Thoracic aorta (tissue), 2 donors: ENCODE measurements at places on chromosomes 2 and 18.

- DNase-seq, result no peak
- H3K4me3 ChIP-seq, result no peak overlapping the region
- no peaks in the 10 kb centered on the region for H3K27me3 ChIP-seq
Measured at GRCh38 chr2:76491503-76491902, 780.8 kb upstream of the GCFC2 start.

GRCh38 chr2:177476897-177477296, 84.3 kb downstream of the AGPS start:
- no peak overlapping the region for H3K27ac ChIP-seq
- DNase-seq, result no peak
- H3K36me3 ChIP-seq, result no peaks in the 10 kb centered on the region
- H3K4me1 ChIP-seq, result peaks cover 8% of the 10 kb centered on the region

- no peak for DNase-seq
- H3K4me1 ChIP-seq, result no peaks in the 10 kb centered on the region
- H3K27ac ChIP-seq, result no peak overlapping the region
- H3K36me3 ChIP-seq, result no peaks in the 10 kb centered on the region
Measured at GRCh38 chr18:7234091-7234490, 3.2 kb downstream of the LRRC30 start.

DNA sequence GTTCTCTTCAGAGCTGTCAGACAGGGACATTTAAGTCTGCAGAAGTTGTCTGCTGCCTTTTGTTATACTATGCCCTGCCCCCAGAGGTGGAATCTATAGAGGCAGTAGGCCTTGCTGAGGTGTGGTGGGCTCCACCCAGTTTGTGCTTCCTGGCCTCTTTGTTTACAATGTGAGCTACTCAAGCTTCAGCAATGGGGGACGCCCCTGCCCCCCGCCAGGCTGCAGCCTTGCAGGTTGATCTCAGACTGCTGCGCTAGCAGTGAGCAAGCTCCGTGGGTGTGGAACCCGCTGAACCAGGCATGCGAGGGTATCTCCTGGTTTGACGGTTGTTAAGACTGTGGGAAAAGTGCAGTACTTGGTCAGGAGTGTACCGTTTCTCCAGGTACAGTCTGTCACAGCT, 24.0 kb upstream of the PAIP2B start:
- no peak overlapping the region for H3K27ac ChIP-seq
- H3K4me1 ChIP-seq, result no peaks in the 10 kb centered on the region
- no peak overlapping the region for H3K4me3 ChIP-seq
- H3K27me3 ChIP-seq, result no peaks in the 10 kb centered on the region

GRCh38 chr2:226600184-226600583, 199.4 kb downstream of the IRS1 start:
- H3K36me3 ChIP-seq, result no peaks in the 10 kb centered on the region
- no peak overlapping the region for H3K27ac ChIP-seq
- no peaks in the 10 kb centered on the region for H3K27me3 ChIP-seq
- DNase-seq, result no peak
- H3K4me1 ChIP-seq, result no peaks in the 10 kb centered on the region

DNA sequence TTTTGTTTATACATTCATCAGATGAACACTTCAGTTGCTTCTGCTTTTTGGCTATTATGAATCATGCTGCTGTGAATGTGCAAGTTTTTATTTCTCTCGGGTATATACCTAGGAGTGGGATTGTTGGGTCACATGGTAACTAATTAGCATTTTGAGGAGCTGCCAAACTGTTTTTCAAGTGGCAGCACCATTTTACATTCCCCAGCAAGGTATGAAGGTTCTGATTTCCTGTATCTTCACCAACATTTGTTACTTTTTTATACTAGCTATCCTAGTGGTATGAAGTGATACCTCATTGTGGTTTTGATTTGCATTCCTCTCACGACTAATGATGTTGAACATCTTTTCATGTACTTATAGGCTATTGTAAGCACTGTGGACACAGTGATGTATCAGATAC, 53.9 kb downstream of the DYNC1I2 start:
- no peaks in the 10 kb centered on the region for H3K27me3 ChIP-seq
- no peak for DNase-seq
- no peaks in the 10 kb centered on the region for H3K4me1 ChIP-seq
- H3K36me3 ChIP-seq, result peaks cover 26% of the 10 kb centered on the region
- no peak overlapping the region for H3K4me3 ChIP-seq
- no peak overlapping the region for H3K27ac ChIP-seq

DNA sequence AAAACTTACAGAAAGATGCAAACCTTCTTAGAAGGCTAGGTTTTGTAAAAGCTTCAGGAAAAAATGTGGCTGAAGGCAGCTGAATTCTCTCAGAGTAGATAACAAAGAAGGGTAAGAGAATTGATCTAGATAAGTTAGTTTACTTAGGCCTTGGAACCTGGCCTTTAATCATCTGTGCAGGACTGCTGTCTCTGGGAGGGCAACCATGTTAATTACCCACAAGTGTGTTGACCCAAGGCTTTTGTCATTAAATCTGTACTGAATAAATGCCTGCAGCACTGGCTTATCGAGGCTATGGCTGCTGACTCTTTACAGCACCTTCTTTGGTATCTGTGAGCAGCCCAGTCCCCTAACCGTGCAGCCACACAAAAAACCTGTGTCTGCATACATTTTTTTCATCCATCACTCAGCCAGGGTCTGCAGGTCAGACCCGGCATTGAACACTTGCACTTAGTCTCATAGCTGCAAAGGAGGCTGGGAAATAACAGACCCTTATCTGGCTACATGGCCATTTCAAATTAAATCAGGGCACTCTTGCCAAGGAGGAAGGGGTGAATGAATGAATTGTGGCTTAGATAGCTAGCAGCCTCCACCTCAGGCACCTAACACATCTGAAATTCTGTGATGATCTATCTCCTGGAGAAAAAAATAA, 120.2 kb upstream of the MSH2 start:
- DNase-seq, result no peak
- H3K4me1 ChIP-seq, result no peaks in the 10 kb centered on the region
- H3K27me3 ChIP-seq, result no peaks in the 10 kb centered on the region
- no peaks in the 10 kb centered on the region for H3K36me3 ChIP-seq

- H3K4me3 ChIP-seq, result no peak overlapping the region
- no peaks in the 10 kb centered on the region for H3K36me3 ChIP-seq
- no peak overlapping the region for H3K27ac ChIP-seq
- no peak for DNase-seq
- H3K4me1 ChIP-seq, result peaks cover 4% of the 10 kb centered on the region
- no peaks in the 10 kb centered on the region for H3K27me3 ChIP-seq
Measured at GRCh38 chr18:3984163-3984757, 470.8 kb downstream of the DLGAP1 start.
